ENCODE measurements at places on chromosomes 1 and 21.

DNA sequence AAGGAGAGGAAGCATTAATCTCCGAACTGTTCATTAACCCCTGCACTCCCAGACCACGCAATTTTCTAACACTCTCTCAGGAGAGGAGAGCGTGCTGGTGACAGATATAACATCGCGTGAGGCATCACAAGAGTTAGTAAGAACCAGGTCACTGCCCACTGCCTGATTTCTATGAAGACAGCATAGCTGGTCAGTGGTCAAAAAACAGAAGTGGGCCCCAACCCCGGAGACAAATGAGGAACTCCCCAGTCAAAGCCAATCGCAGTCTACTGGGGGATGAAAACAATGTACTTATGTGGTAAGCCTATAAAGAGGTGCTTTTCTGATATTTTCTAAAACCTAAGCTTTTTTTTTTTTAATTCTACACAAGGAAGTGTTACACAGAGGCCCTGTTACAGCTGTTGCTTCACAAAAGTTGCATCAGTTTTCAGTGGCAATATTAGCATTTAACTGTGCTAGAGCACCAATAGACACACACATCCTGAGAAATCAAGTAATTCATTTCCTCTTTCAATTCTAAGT lies 231.8 kb upstream of the IRF2BP2 start:
- DNase-seq, result no peak

GRCh38 chr21:37431243-37431642 lies 64.7 kb downstream of the DYRK1A start:
- DNase-seq, result no peak

DNA sequence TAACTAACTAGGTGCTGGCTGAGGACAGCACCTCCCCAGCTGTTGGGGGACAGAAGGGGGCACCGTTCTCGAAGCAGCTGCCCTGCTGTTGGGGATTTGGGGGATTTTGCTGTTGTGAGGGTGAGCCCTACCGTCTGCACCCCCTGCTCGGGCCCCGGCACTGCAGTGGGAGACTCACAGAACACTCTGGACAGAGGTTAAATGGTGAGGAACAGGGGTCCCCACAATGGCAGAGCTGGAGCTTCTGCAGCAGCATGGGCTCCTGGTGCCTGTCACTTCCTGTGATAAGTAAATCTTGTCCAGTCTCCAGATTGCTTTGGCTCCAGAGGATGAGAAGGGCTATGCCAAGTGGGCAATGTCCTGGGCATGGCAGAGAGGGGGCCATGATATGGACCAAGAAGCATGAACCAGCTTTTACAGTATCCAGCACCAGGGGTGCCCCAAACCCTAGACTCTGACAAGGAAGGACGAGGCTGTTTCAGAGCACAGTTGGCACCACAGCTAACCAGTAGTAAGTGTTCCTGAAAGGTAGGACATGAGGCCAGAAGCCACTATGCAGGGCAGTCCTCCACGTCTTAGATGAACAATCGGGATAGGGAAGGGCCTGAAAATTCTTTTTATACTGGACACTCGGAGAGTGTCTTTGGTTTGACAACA lies 365.1 kb upstream of the VAMP3 start:
- DNase-seq, result no peak

DNA sequence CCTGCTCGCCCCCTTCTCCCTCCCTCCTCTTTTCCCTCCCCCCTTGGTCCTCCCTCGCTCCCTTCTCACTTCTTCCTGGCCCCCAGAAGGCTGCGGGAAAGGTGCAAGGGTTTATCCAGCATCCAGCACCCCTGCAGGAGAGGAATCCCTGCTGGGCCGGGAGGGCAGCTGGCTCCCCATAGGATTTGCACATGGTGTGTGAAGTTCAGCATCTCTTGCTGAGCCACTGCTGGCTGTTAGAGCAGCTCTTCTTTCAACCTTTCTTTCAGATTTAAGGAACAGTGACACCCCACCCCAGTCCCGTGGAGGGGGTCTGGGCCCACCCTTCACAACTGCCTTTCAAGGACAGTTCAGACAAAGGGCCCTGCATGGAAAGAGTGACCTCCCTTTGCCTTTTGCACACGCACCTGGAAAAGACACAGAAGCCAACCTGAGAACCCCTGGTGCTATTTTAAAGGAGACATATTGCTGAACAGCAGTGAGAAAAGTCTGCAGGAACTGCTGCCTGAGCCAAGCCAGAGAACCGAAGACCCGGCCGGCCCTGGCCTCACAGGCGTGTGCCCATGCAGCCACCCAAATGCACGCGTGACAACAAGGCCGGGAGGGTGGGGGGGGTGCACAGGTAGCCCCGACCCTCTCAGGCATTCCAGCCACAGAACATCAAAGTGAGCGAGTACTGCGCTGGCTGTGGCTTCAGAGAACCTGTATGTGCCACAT lies 66.6 kb downstream of the SLC37A1 start:
- no peak for DNase-seq

DNA sequence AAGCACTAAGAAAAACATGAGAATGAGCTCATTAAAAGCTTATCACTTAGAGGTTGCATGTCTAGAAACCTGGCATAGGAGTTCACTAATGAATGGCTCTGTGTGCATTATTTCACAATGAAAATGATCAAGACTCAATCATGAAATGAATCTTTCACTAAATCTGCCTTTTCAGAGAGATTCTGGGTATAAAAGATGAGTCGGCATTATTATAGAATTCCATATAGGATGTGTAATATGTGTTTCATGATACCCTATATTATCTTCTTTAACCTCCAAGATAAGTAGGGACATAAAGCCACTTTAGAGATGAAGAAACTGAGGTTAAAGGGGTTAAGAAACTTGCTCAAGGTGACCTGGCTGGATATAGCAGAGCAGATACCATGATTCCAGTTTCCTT lies 368.1 kb downstream of the DUSP10 start:
- DNase-seq, result no peak

- DNase-seq, result no peak
Measured at GRCh38 chr1:216666441-216666840, 56.8 kb downstream of the ESRRG start.

GRCh38 chr1:76419603-76420002 lies 345.1 kb downstream of the ST6GALNAC3 start:
- DNase-seq, result no peak

DNA sequence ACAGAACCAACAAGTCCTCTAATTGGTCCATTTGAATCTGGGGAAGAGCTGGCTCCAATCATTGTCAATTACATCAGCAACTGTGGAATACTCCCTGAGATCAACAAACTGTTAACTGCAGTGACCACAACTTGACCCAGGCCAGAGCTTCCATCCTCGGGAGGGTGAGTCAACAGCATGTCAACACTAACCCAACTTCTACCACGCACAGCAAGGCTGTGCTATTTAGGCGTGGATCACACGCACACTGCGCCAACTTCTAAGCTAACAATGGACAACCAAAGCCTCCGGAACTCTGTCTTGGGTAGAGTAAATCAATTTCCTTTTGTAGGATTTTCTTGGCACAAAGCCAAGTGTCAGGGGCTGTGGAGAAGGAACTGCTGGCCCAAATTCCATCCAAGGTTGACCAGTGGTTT lies 30.4 kb downstream of the APP start:
- no peak for DNase-seq

DNA sequence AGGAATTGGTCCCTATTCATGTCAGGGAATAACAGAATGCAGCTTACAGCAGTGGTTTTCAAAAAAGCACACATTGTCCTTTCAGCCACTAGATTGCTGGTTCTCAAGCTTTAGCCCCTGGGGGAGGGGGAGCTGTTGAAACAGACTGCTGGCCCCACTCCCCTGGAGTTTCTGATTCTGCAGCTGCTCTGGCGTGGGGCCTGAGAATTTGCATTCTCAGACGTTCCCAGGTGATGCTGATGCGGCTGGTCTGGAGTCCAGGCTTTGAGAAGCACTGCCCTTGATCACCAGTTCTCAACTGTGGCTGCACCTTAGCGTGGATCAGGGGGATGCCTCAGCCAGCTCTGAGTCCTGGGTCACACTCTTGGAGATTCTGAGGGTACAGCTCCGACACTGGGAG lies 62.7 kb upstream of the LAPTM5 start:
- no peak for DNase-seq

- DNase-seq, result no peak
Measured at GRCh38 chr21:44727757-44728156, 16.4 kb upstream of the TSPEAR start.

DNA sequence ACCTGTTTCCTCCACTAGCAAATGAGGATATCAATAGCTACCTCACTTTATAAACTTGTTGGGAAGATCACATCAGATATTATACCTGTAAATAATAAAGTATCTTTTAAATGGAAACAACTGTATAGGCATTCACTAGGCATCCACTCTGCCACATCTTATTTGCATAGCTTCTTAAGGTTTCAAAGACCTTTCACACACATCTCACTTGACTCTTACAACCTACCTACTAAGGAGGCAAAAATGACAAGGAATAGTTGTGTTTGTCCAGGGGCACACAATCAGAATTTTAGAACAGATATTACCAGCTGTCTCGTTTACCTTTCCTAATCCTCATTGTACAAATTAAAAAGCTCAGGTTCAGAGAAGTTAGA lies 51.5 kb downstream of the VANGL2 start:
- DNase-seq, result no peak

DNA sequence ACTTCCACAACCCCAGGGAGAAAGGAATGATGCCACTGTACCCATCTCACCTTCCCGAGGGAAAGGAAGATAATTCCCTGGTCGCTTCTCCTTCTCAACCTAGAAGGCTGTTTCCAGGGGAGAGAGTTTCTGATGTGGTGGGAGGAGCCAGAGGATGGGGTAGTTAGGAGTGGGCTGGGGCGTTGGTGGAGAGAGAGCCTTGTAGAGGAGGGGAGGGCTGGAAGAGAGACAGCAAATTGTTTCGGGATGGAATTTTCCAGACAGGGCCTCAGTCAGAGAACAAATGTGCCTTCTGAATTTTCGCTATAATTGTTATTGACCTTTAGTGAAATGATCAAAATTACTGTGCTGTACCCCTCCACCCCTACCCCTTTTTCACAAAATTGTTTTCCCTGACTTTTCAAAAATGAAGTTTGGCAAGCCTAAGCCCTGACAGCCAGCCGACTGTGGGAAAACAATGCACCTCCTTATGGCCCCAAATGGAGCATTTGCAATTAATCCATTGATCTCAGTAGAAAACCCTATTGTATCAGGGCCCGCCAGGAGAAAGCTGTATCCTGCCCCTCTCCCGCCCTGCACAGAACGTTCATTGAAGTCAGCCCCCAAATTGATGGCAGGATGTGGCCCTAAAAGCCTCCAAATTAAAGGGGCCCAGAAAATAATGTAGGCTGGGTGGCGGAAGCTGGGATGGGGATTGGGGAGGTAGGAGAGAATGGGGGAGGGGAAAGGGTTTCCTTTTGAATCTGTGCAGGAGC lies 69.1 kb upstream of the JUN start:
- DNase-seq, result no peak
